Immature natural killer cell (primary cell): ENCODE measurements at places on chromosomes 11 and 22. TPM values are rescaled to one million over a fixed set of nuclear protein-coding genes. Genes with fewer than 3 reads are reported as not detected.

The ADSL gene
- polyA plus RNA-seq = 59.3 TPM

The OR52I2 gene
- not detected for polyA plus RNA-seq

The KCNJ11 gene
- polyA plus RNA-seq = not detected

The PLAAT3 gene
- 63.6 TPM for polyA plus RNA-seq

The ME3 gene
- 1.3 TPM for polyA plus RNA-seq

The PLEKHB1 gene
- polyA plus RNA-seq = 5.8 TPM

The STK33 gene
- not detected for polyA plus RNA-seq

The HYLS1 gene
- 7.7 TPM for polyA plus RNA-seq

The NCF4 gene
- 3.0 TPM for polyA plus RNA-seq

The TREH gene
- not detected for polyA plus RNA-seq

The CCT8L2 gene
- not detected for polyA plus RNA-seq
